ENCODE measurements at places on chromosomes 7 and 10. TPM values are rescaled to one million over a fixed set of nuclear protein-coding genes. Genes with fewer than 3 reads are reported as not detected.

DNA sequence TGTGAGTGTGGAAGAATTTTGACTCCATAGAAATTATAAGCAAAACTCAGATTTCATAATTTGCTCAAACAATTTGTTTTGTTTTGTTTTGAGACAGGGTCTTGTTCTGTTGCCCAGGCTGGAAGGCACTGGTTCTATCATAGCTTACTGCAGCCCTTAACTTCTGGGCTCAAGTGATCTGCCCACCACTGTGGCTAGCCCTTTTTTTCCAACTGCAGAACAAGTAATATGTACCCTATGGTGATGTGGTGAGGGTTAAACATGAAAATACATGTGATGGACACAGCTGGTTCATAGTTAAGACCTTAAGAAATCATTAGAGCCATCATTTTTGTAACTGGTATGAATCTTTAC, 31.1 kb downstream of the CSTF2T start:
- peaks cover 23% of the 10 kb centered on the region for H3K4me1 ChIP-seq
- H3K27ac ChIP-seq = peak overlapping the region; percentile 26

GRCh38 chr7:81845744-81846241, 75.9 kb upstream of the HGF start:
- DNase-seq = no peak
- H3K27ac ChIP-seq = no peak overlapping the region
- H3K4me1 ChIP-seq = no peaks in the 10 kb centered on the region
- no peaks in the 10 kb centered on the region for H3K36me3 ChIP-seq
- no peak overlapping the region for H3K4me3 ChIP-seq

The MYH16 gene
- not detected for total RNA-seq

DNA sequence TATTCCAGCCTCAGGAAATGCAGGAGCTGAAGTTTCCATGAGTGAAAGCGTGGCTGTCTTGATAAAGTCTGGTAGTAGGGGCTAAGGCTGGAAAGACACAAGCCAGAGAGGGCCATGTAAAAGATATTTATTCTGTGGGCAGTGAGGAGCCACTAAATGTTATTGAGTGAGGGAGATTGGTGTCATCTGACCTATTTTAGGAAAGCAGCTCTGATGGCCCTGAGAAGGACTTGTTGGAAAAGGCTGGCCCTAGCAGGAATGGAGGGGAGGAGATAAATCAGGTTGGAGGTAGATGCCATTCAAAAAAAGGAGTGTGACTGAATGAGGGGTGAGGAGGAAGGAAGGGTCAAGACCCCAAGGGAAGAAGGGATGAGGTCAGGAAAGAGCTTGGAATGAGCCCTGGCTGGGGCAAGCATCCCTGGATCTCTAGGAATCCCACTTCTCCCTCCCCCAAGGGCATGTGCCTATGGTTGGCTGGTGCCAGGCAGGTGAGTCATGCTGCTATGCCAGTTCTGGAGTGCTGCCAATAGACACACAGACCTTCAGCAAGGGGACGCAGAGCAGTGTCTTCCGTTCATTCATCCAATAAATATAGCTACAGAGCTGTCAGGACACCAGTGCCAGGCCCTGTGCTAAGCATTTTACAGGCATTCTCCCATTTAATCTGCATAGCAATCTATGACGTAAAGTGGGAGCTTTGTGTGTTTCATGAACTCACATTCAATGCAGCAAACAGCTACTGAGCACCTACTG, 2.0 kb downstream of the ANKRD2 start:
- H3K4me1 ChIP-seq = peaks cover 15% of the 10 kb centered on the region
- no peak overlapping the region for H3K4me3 ChIP-seq

GRCh38 chr10:79188154-79188965, 119.6 kb downstream of the ZMIZ1 start:
- H3K27me3 ChIP-seq = no peaks in the 10 kb centered on the region
- H3K4me1 ChIP-seq = peaks cover 42% of the 10 kb centered on the region
- peaks cover 7% of the 10 kb centered on the region for H3K36me3 ChIP-seq
- no peak for DNase-seq
- no peak overlapping the region for H3K27ac ChIP-seq

DNA sequence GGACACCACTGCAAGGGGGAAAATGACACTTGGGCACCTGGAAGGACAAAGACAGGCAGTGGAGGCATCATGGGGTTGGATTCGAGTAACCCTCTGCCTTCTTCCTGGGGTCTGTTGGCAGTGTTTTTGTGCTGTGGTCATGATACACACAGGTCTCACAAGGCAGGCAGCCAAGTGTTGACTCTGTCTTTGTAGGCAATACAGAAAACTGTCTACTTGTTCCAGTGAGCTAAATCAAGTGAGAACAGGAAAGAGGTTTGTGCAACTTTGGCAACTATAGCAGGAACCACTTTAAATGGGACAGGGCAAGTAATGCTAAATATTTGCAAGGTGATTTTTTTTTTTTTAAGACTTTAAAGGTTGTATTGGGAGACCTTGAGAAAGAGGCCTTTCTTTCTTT, 578.6 kb upstream of the GALNT17 start:
- DNase-seq = no peak
- no peaks in the 10 kb centered on the region for H3K27me3 ChIP-seq

The BMPER gene
- total RNA-seq = 0.54 TPM

DNA sequence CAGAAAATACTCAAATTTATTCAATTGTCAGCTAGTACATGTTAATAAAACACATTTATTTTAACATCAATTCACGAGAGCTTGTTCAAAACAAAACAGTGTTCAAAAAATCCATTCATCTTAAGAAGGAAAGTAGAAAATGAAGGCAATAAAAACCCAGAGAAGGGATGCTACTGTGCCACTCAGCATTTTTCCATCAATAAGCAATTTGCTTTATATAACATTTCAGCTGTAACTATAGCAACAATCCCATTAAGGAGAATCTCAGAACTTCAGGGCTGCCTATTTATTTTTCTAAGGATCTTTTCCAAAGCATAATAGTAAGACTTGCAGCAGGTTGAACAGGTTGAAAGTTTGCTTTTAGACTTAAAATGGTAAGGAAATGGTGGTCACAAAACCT, 190.5 kb downstream of the PCLO start:
- no peak overlapping the region for H3K27ac ChIP-seq
- no peaks in the 10 kb centered on the region for H3K4me1 ChIP-seq
- H3K27me3 ChIP-seq = no peaks in the 10 kb centered on the region

DNA sequence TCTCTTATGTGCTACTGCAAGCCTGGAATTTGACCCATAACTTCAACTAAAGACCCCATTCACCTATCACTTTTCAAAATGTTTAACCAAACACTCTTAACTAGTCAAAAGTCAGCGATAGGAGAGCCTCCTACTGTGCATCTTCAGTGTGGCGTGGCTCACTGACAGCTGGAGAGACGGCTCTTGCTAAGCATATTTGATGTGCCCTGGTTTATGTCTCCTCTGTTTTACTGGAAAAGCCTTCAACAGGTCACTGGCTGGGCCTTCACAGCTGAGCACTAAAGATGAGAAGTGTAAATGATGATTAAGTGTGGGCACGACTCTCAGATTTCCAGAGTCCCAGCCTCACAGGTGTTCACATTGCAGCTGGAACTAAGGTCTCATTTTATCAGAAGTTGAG, 472.1 kb downstream of the SEMA3D start:
- no peaks in the 10 kb centered on the region for H3K27me3 ChIP-seq
- no peaks in the 10 kb centered on the region for H3K4me1 ChIP-seq
- H3K27ac ChIP-seq = no peak overlapping the region
- no peak overlapping the region for H3K4me3 ChIP-seq
- no peaks in the 10 kb centered on the region for H3K36me3 ChIP-seq
- no peak for DNase-seq

The LHFPL3 gene
- not detected for total RNA-seq

DNA sequence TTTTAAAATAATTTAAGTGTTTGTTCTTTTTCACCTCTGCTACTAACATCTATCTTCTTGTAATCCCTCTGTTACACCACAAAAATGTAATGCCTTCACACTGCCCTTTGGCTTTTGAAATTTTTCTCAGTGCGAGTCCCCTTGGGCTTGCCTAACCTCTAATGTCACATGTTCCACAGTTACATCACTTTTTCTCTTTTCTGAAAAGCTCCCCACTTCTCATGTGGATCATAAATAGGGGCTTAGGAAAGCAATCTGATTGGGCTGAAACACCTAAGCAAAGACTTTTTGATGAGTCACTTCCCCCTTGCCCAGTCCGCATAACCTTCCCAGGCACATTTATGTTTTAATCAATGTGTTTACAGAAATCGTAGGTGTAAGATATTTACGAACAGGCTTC, 288.2 kb downstream of the IPMK start:
- no peaks in the 10 kb centered on the region for H3K36me3 ChIP-seq
- no peak for DNase-seq
- H3K4me3 ChIP-seq = no peak overlapping the region
- no peak overlapping the region for H3K27ac ChIP-seq
- no peaks in the 10 kb centered on the region for H3K4me1 ChIP-seq

The NPSR1 gene
- not detected for total RNA-seq

DNA sequence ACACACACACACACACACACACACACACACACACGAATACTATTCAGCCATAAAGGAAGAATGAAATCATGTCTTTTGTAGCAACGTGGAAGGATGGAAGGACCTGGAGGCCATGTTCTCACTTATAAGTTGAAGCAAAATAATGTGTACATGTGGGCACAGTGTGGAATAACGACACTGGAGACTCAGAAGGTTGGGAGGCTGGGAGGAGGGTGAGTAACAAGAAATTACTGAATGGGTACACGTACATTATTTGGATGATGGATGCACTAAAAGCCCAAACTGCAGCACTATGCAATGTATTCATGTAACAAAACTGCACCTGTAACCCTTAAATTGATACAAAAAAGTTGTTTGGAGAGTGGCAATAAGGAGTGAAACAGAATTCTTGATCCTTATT, 32.1 kb downstream of the KMT2C start:
- no peak overlapping the region for H3K27ac ChIP-seq
- DNase-seq = no peak
- no peak overlapping the region for H3K4me3 ChIP-seq
- H3K4me1 ChIP-seq = no peaks in the 10 kb centered on the region

The TMEM225B gene
- total RNA-seq = 2.2 TPM

GRCh38 chr10:72692994-72693781, 1.2 kb downstream of the MCU start:
- H3K4me1 ChIP-seq = peaks cover 37% of the 10 kb centered on the region
- no peaks in the 10 kb centered on the region for H3K27me3 ChIP-seq
- no peak for DNase-seq
- peak overlapping the region; percentile 82 for H3K27ac ChIP-seq
- H3K36me3 ChIP-seq = no peaks in the 10 kb centered on the region

DNA sequence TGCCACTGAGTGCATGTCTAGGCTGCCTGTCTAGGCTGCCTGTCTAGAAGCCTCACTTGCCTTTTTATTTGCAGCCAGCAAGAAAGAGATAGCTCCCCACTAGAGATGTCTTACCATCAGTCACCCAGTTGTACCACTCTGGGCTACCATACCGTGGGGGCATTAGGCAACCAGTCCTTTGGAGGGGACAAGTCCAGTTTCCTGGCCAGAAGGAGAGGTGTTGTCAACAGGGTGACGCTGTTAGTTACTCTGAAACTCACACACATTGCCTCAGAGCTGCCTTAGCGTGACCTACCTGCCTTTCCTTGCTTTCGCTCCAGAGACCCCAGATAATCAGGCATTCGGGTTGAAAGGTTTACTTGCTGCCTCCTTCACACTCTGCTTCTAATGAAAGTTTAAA, 155.4 kb downstream of the CELF2 start:
- peaks cover 5% of the 10 kb centered on the region for H3K4me1 ChIP-seq
- H3K36me3 ChIP-seq = no peaks in the 10 kb centered on the region
- no peaks in the 10 kb centered on the region for H3K27me3 ChIP-seq
- no peak overlapping the region for H3K4me3 ChIP-seq

- H3K36me3 ChIP-seq = no peaks in the 10 kb centered on the region
- H3K27me3 ChIP-seq = no peaks in the 10 kb centered on the region
- H3K4me3 ChIP-seq = no peak overlapping the region
- H3K4me1 ChIP-seq = no peaks in the 10 kb centered on the region
- DNase-seq = no peak
These were observed 574.5 kb downstream of the ZWINT start for GRCh38 chr10:55786461-55787050.

DNA sequence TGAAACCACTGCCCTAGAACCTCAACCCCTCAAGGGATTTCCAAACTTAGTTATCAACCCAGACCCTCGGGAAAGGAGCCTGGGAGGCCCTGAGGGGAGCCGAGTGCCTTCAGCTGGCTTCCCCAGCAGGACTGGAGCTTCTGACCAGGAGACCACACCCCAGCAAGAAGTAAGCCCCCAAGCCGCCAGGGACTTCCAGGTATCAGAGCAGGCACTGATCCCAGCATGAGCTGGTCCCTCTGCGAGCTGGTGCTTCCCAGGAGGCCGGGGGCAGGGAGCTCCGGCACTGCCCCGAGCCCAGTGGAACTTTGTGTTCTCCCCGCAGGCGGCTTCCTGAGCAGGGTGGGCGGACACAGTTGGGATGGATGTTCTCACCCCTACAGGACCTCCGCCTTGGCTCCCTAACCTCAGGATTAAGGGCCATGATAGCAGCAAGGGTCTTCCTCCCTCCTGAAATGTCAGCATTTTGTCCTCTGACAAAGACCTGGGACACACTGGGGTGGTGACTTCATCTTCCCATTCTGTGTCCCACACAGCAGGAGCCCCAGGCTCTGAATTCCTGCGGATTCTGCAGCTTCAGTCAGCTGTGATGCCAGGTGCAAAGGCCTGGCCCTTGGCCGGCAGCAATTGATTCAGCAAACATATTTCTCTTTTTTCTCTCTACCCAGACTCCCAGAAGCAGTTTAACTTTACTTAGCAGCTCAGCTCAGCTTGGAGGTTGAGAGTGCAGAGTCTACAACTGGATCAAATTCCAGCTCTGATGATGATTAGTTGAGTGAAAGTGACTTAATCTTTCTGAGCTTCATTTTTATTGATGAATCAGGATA, 11.6 kb downstream of the ATP6V0E2 start:
- no peak for DNase-seq
- peaks cover 3% of the 10 kb centered on the region for H3K4me1 ChIP-seq
- H3K36me3 ChIP-seq = no peaks in the 10 kb centered on the region

- H3K4me3 ChIP-seq = no peak overlapping the region
- no peak for DNase-seq
- no peak overlapping the region for H3K27ac ChIP-seq
- H3K4me1 ChIP-seq = no peaks in the 10 kb centered on the region
These were observed 180.6 kb upstream of the NPVF start for GRCh38 chr7:25408876-25409275.

- peaks cover 9% of the 10 kb centered on the region for H3K4me1 ChIP-seq
- H3K27ac ChIP-seq = no peak overlapping the region
- no peaks in the 10 kb centered on the region for H3K27me3 ChIP-seq
- no peak overlapping the region for H3K4me3 ChIP-seq
- peaks cover 29% of the 10 kb centered on the region for H3K36me3 ChIP-seq
These were observed 11.5 kb upstream of the NFKB2 start for GRCh38 chr10:102384053-102384452.

DNA sequence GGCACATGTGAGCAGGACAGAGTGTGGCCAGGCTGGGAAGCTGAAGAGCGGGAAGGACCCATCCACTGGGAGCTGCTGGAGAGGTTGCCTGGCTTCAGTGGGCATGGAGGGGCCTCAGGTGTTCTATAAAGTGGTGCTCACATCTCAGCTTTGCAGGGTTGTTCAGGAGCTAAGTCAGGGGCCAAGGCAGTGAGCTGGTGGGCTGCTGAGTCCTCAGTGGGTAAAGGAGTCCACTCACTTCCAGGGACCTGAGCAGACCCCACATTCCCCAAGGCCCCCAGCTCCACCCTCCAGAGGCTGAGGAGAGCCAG, 28.8 kb upstream of the C10orf53 start:
- H3K4me1 ChIP-seq = no peaks in the 10 kb centered on the region
- no peaks in the 10 kb centered on the region for H3K36me3 ChIP-seq
- no peak for DNase-seq
- no peak overlapping the region for H3K27ac ChIP-seq
- no peaks in the 10 kb centered on the region for H3K27me3 ChIP-seq
- no peak overlapping the region for H3K4me3 ChIP-seq

The SEMA3D gene
- 18.5 TPM for total RNA-seq

The ZNF804B gene
- not detected for total RNA-seq

GRCh38 chr10:110781139-110781538, 90.6 kb upstream of the PDCD4 start:
- DNase-seq = no peak
- peaks cover 28% of the 10 kb centered on the region for H3K4me1 ChIP-seq
- no peak overlapping the region for H3K4me3 ChIP-seq
- no peaks in the 10 kb centered on the region for H3K36me3 ChIP-seq
